ENCODE measurements at places on chromosomes 12 and 14. TPM values are rescaled to one million over a fixed set of nuclear protein-coding genes. Genes with fewer than 3 reads are reported as not detected.

The MDGA2 gene
- not detected for total RNA-seq

The GPR132 gene
- total RNA-seq = not detected

The ZNF10 gene
- total RNA-seq = 3.2 TPM

The PLXNC1 gene
- total RNA-seq = 0.15 TPM

The ANO4 gene
- total RNA-seq = not detected

The SLC7A8 gene
- total RNA-seq = 0.65 TPM
